Diencephalon (tissue), 1 donor: ENCODE measurements at places on chromosomes 5 and 9. TPM values are rescaled to one million over a fixed set of nuclear protein-coding genes. Genes with fewer than 3 reads are reported as not detected.

MEGF10 gene
- 29.1 TPM for total RNA-seq

IRX1 gene
- 12.7 TPM for total RNA-seq

SLC34A1 gene
- not detected for total RNA-seq

PTTG1 gene
- total RNA-seq, result 28.8 TPM

GRXCR2 gene
- not detected for total RNA-seq

RNF224 gene
- total RNA-seq, result not detected

UNC13B gene
- total RNA-seq, result 26.5 TPM

AGXT2 gene
- 0.23 TPM for total RNA-seq

CDC25C gene
- total RNA-seq, result 2.1 TPM

EGFLAM gene
- 5.8 TPM for total RNA-seq

ORM1 gene
- not detected for total RNA-seq

OCLN gene
- total RNA-seq, result 12.0 TPM

DMGDH gene
- 3.7 TPM for total RNA-seq

FBXW11 gene
- 141 TPM for total RNA-seq

ADAMTS2 gene
- 6.9 TPM for total RNA-seq

FUT7 gene
- not detected for total RNA-seq

RNF183 gene
- total RNA-seq, result not detected
